ENCODE measurements at places on chromosomes 12 and 14.

DNA sequence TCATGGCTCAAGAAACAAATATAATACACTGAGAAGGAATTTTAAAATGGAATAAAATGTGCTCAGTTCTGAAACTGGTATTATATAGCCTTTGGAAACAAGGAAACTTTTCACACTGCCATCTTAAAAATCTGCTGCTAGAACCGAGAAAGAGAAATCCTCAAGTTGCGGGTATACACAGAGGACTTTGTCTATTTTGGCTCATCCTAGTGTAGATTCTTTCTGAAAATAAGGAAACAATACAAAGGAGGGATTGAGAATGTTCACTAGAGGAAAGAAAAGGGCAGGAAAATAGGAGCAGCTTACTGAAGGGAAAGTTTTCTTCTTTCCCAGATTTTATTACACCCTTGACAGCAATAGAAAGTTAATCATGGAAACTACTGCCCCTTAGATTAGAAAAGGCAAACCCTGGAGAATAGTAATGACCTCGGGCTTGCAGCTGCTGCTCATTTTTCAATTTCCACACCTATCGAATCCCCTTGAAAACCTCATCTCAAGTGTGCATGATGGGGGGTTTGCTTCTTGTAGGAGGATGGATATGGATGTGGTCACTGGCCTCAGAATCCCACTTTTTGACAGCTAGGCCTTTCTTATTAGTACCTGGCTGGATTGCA lies 104.6 kb downstream of the DAAM1 start:
- DNase-seq, result no peak

DNA sequence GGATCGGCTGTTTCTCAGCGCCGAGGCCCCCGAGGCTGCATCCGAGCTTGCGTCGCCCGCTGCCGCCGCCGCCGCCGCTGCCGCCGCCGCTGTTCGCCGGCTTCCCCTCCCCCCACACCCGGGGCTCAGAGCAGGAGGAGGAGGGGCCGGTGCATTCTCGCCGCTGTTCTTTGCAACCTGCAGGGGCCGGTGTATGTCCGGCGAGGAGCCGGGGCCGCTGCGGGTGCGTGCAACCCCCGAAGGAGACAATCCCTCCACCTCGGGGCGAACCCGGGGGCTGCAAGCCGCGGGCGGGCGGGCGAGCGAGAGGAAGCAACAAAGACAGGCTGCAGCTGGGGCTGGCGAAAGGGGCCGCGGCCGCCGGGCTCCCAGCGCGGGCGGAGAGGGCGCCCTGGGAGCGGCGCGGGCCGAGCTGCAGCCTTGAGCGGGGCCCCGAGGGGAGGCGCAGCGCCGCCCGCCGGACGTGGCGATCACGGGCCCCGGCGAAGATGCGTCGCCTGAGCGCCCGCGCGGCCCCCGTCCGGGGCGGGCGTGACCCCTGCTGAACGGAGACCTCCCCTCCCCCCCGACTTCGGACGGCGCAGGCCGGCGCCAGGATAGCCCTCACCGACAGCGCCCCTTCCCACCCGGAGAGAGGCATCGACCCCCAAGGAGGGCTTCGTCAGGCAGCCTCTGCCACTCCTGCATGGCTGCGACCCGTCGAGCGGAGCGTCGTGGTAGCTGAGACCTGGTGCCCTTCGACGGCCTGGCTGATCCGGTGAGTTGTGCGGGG lies 702 bp downstream of the FAM222A start:
- DNase-seq, result peak; percentile 56

DNA sequence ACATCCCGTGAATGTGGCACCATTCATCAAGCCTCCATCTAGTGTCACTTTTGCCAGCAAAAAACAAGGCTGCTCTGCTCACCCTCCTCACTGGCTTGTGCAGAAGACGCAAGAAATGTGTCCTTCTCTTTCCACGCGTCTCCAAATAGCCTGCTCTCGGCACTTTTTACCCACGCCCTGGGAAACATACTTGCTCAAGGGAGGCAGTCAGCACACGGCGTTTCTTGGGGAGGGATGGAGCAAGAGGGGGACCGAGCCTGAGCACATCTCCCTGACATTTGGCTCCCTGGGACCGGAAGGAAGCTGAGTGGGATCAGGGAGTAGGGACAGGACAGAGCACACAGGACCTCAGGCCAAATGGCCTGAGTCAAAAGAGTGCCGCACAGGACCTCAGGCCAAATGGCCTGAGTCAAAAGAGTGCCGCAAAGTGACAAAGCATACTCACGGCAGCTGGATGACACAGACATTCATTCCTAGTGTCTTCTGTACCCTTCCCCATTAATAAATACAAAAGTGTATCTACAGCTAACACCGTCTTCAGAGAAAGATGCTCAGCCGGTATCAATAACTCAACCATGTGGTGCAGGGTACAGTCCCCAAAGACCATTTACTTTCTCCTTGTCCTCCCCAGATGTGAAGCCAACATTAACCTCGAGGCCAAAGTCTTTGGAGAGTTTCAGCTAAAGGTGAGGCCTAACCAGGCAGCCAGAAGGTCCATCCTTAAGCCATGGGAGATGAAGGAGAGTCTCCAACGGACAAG lies 7.1 kb downstream of the BCL11B start:
- DNase-seq, result no peak

DNA sequence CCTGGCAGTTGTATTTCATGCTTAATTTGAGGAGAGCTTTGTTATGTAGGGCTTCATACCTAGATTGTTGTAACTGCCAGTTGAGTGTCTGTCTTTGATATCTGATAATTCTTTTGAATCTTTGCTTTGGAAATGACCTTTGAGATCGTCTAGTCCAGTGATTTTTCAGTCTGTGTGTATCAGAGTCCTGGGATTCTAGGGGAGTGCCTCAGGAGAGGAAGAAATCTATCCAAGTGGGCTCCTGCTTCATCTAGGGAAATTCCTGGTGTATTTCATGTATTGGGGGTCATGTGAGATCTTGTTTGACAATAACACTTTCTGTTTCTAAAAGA lies 98.6 kb downstream of the FIGNL2 start:
- no peak for DNase-seq

GRCh38 chr12:119592232-119592631 lies 1.3 kb upstream of the TMEM233 start:
- no peak for DNase-seq

DNA sequence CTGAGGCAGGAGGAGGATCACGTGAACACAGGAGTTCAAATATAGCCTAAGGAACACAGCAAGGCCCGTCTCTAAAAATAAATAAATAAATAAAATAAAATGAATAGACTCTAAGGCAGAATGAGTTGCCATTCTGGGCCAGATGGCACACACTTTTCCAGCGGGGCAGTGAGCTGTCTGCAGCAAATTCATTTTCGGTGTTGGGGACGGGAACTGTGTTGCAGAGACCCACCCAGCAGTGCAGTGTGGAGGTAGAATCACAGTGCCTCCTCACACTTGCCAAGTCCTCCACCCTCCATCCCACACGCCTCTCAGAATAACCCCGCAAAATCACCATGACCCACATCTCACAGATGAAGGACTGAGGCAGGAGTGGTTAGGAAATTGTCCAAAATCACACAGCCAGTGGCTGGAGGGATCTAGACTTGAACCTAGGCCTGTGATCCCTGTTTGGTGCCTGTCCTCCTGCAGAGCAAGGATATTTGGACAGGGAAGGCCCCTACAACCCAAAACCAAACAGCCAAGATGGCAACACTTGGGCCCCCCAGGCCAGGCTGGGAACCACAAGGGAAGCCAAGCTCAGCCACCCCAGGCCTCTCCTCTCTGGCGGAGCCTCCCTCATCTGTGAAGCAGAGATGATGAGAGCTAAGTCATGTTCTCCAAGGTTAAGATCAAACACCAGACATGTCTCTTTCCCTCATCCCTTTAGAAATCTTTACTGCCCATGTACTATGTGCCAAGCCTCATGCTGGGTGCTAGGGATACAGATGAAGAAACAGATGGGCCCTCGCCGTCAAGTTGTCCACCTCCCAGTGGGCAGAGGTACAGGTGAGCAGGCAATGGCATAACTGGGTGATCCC lies 152.7 kb downstream of the DPF3 start:
- DNase-seq, result no peak

DNA sequence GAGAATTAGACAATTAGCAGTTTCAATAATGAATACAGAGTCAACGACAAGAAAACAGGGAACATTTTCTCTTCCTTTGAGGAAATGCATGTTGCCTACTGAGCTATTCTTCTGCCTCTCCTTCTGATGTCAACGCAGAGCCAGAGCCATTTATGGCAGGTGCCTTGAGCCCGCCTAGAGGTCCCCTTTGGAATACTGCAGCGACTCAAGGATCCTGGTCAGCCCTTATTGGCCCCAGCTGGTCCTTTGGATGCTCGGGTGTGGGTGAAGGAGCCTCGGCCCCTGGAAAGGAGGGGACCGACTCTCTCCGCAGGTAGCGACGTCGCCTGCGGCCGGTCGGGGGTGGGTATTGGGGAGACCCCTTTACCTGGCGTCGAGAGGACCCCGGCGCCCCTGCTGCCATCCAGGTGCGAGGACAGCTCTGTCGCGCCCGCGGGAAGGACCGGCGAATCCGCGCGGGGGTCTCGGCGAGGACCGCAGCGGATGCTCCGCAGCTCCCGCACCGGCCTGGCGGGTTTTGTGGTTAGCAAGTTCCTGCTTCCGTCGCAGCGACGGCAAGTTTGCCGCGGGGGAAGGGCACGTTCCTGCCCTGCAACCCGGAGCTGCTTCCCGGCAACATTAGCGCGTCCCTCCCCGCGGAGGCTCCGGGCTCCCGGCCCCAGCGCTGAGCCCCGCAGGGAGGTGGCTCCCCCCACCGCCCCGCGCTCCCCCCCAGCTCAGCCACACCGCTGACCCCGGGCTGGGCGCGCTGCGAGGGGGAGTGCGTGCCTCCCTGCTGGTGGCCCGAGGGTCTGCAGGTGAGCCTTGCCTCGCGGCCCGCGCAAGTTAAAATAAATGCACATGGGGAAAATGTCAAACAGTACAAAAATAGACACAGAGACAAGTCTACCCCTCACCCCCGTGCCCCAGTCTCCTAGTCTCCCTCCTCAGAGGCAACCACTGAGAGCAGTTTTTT lies at the start of gene MANSC1:
Gene MANSC1, minus strand, starts transcription at position 532 of the 955 bp plus-strand sequence. CDS start 6,928 bp downstream, outside the sequence.
- DNase-seq, result no peak

DNA sequence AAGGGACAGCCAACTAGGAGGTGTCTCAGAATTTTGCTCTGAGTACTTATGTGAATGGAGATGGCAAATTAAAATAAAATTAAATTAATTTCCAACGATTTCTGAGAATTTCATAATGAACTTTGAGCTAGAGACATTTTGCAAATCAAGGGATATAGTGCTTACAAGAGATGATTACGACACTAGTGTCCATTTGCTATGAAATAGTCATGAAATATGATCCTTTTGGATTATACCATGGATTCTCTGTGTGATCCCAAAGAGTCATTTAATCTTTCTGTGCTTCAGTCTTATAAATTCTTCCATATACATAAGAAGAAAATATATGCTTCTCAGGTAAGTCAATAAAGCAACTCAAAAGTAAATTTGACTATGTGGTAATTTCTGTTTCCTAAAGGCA lies 240.6 kb downstream of the SLC25A21 start:
- DNase-seq, result no peak

GRCh38 chr12:53097207-53097563 lies 282 bp upstream of the IGFBP6 start:
- DNase-seq, result no peak

Data from bone marrow (tissue), 2 donors.